ENCODE measurements at places on chromosomes 7 and 10.

GRCh38 chr7:154777489-154777888, 225.4 kb downstream of the PAXIP1 start:
- DNase-seq, result no peak

- DNase-seq, result no peak
Observed at GRCh38 chr7:151709141-151710038, 167.5 kb downstream of the PRKAG2 start.

DNA sequence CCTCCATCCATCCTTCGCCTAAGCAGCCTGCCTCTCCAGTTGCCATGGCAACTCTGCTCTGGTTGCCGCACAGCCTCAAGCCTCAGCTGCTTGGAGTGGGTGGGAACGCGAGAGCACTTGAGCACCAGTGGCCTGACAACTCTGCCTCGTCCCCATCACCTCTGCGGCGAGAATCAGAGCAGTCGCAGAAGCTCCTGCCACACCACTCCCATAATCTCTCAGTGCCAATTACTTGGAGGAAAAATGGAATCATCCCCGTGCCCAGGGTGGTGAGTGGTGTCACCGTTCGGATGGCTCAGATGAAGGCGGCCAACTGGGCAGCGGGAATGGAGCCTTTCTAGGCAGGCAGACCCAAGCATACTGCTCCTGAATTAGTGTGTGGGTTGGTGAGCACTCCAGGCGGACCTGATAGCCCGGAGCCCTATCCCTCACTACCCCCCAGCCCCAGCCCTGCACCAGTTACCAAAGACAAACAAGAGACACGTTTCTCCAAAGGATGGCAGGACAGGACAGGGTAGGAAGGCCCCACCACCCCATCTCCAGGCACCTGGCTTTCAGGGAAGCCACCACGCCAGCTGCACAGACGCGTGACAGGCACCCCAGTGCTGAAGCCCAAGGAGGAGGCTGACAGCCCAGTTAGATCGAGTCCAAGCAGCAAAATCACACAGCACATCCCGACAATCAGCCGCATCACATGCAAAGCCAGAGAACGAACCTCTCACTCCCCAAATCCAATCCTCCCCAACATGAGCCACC, 335.4 kb downstream of the PTPRN2 start:
- DNase-seq, result no peak

- no peak for DNase-seq
Observed at GRCh38 chr10:111724121-111724520, 459.4 kb downstream of the GPAM start.

- no peak for DNase-seq
Observed at GRCh38 chr7:24833549-24833948, 76.3 kb upstream of the GSDME start.

GRCh38 chr7:99380032-99380822, 5.7 kb downstream of the ARPC1B start:
- DNase-seq, result peak; percentile 25
